ENCODE measurements at places on chromosomes 12 and 14. TPM values are rescaled to one million over a fixed set of nuclear protein-coding genes. Genes with fewer than 3 reads are reported as not detected.

DNA sequence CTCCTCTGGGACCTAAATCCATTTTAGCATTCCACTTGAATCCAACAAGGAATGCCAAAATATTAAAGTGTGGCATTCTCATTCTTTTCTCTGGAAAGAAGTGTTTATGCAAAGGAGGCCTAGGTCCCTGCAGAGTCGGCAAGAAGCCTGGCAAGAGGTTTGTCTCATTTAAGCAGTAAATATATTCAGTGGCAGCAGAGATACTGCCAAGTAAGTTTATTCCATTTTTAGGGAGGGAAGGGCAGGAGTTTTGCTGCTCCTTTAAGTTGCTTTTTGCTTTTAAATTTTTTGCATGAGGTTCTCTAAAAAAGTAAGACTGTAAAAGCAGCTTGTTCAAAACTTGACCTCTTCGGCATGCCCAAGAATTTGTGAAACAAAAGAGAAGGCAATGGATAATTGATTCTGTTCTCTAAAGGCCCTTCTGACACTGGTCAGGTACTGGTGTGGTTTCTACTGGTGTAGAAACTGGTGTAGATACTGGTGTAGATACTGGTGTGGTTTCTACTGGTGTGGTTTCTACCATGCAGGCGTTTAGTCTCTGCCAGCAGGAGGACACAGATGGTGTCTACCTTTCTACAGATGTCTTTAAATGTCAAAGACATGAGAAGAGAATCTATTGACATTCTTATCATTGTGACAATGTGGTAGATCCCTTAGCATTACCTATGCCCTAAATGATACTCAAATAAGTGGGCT is 107.3 kb downstream of the SAMD4A start:
- no peaks in the 10 kb centered on the region for H3K36me3 ChIP-seq
- no peak for DNase-seq
- H3K27ac ChIP-seq = no peak overlapping the region
- no peaks in the 10 kb centered on the region for H3K27me3 ChIP-seq
- peaks cover 34% of the 10 kb centered on the region for H3K4me1 ChIP-seq

GRCh38 chr12:122867691-122868461 is 28.0 kb downstream of the VPS37B start:
- H3K36me3 ChIP-seq = peaks cover 28% of the 10 kb centered on the region
- peaks cover 12% of the 10 kb centered on the region for H3K4me1 ChIP-seq
- H3K27me3 ChIP-seq = no peaks in the 10 kb centered on the region
- H3K27ac ChIP-seq = no peak overlapping the region
- DNase-seq = no peak

The OASL gene
- total RNA-seq = 1.2 TPM

GRCh38 chr14:85996551-85996950 is 466.6 kb downstream of the FLRT2 start:
- H3K27me3 ChIP-seq = no peaks in the 10 kb centered on the region
- no peaks in the 10 kb centered on the region for H3K36me3 ChIP-seq
- H3K4me1 ChIP-seq = no peaks in the 10 kb centered on the region
- H3K27ac ChIP-seq = no peak overlapping the region
- no peak overlapping the region for H3K4me3 ChIP-seq

DNA sequence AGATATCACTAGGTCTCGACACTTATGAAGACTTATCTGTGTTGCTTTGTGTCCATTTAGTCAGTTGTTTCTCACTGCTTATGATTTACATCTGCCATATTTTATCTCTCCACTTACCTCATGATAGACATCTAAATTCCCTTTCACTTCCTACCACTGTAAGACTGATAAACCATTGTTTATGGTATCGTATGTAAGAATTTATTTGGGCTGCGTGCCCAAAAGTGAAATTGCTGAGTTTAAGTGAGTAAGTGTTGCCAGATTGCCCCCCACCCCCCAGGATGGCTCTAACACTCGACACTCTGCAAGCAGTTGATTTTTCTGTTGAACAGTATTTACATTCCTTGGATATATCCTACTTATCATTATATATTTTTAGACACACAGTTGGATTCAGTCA is 69.9 kb upstream of the MON2 start:
- peaks cover 3% of the 10 kb centered on the region for H3K36me3 ChIP-seq
- no peak for DNase-seq
- no peak overlapping the region for H3K27ac ChIP-seq
- no peaks in the 10 kb centered on the region for H3K4me1 ChIP-seq
- no peak overlapping the region for H3K4me3 ChIP-seq

DNA sequence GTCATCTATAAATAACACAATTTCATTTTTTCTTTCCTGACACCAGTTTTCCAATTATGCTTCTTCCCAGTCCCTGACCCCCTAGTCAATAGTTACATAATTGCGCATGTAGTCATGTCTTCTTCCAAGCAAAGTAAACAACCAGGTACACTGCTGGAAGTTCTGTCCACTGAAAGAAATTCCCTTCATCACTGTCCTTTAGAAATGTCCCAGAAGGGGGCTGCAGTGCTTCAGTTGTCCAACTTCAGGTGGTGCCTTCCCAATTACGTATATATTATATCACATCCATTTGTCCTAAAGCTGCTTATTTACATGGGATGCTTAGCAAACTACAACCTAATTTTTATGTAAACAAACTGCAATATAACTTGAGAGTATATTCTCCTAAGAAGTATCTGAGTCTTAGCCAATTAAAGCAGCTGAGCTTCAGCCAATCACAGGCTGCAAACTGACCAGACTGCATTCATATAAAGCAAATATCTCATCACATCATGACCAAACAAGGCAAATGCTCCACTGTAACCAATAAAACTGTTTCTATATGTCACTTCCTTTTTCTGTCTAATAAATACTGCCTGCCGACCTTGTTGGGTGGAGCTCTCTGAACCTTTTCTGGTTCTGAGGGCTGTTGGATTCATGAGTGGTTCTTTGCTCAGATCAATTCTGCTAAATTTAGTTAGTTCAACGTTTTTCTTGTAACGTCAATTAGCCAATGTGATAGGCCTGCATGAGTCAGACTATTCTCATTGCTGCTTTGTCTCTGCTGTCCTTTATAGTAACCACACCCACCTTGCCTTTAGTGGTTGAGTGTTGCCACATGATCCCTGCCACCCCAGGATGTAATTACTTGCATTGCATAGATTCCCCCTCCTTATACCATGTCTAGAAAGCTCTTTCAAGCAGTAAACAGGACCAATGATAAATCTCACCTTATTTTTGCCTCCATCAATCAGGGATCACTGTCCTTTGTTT is 239.3 kb downstream of the ALG10B start:
- no peak overlapping the region for H3K27ac ChIP-seq
- H3K4me3 ChIP-seq = no peak overlapping the region
- H3K27me3 ChIP-seq = no peaks in the 10 kb centered on the region
- H3K36me3 ChIP-seq = no peaks in the 10 kb centered on the region
- no peak for DNase-seq
- H3K4me1 ChIP-seq = no peaks in the 10 kb centered on the region

DNA sequence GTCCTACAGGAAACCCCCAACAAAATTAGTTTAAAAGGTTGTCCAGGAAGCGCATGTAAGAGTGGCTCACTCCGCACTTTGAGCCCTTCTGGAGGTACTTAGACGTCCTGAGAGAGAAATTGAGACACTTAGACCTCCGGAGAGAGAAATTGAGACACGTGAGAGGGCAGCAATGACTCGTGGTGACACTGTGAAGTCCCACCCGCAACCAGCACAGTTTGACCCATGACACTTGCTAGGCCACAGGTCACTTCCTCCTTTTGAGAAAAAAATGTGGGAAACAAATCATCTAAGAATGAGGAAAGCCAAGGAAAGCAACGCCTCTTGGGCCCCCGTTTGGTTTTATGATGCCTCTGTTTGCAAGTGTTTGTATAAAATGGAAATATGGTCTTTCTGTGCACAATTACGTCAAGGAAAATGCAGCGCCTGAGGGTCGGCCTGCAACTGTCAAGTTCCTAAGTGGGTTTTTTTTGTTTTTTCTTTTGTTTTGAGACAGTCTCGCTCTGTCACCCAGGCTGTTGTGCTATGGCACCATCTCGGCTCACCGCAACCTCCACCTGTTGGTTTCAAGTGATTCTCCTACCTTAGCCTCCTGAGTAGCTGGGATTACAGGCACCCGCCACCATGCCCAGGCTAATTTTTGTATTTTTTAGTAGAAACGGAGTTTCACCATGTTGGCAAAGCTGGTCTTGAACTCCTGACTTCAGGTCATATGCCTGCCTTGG is 13.6 kb upstream of the CDCA4 start:
- H3K36me3 ChIP-seq = no peaks in the 10 kb centered on the region
- H3K27ac ChIP-seq = no peak overlapping the region
- H3K27me3 ChIP-seq = peaks cover 4% of the 10 kb centered on the region
- H3K4me1 ChIP-seq = no peaks in the 10 kb centered on the region

DNA sequence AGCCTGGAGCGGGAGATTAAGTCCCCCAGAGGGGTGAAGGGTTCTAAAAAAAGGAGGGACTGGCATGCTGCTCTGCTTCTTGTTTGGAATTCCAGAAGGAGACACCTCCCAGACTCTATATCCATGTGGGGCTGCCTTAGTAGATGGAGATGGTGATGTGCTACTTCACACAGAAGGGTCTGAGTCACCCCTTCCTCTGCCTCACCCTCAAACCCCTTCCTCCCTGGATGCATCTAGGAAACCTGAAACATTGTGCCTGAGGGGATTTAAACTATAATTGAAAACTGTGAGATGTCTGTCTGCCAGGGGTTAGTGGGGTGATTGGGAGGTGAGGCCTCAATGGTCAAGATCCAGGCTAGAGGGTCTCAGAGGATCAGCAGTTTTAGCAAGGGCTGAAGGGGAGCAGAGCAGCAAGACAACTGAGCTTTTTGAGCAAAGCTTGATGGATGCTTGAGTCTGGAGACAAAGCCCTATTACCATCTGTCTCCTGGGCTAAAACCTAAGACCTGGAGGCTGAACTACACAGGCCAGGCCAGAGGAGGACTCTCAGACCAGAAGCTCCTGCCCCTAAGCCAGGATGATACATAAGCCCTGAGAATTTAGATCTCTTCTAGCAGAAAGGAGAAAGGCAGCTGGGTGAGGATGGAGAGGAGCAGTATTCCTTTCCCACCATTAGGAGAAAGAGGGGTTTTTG is 314.7 kb upstream of the ATP2B1 start:
- H3K4me3 ChIP-seq = no peak overlapping the region
- H3K4me1 ChIP-seq = no peaks in the 10 kb centered on the region
- H3K27me3 ChIP-seq = no peaks in the 10 kb centered on the region
- H3K27ac ChIP-seq = no peak overlapping the region
- no peak for DNase-seq

GRCh38 chr12:52628111-52628507 is 9.8 kb upstream of the KRT73 start:
- no peak overlapping the region for H3K27ac ChIP-seq
- H3K4me1 ChIP-seq = no peaks in the 10 kb centered on the region
- H3K4me3 ChIP-seq = no peak overlapping the region
- DNase-seq = no peak

- no peaks in the 10 kb centered on the region for H3K4me1 ChIP-seq
- no peak overlapping the region for H3K4me3 ChIP-seq
- H3K27me3 ChIP-seq = no peaks in the 10 kb centered on the region
- no peak for DNase-seq
Observed at GRCh38 chr12:1807087-1807860, 13.1 kb upstream of the LRTM2 start.

DNA sequence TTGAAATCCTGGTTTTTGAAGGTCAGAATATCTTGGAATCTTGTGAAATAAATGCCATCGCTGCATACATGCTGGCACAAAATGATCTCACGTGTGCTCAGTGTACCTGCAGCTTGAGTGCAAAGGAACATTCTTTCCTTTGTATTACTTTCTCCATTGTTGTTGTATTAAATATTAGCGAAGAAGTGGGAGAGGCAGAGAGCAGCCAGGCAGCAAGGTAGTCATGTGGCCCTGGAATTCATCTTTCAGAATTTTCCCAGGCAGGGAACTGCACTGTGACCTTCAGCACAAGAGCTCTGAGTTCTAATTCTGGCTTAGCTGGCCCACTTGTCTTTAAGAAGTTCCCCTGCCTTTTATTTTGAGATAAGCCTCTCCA is 145.5 kb downstream of the PRKCH start:
- no peak for DNase-seq
- no peaks in the 10 kb centered on the region for H3K36me3 ChIP-seq
- no peaks in the 10 kb centered on the region for H3K27me3 ChIP-seq
- H3K4me1 ChIP-seq = peaks cover 29% of the 10 kb centered on the region
- no peak overlapping the region for H3K4me3 ChIP-seq

- no peak overlapping the region for H3K4me3 ChIP-seq
- no peak for DNase-seq
- H3K27ac ChIP-seq = no peak overlapping the region
- H3K27me3 ChIP-seq = peaks cover 72% of the 10 kb centered on the region
- no peaks in the 10 kb centered on the region for H3K36me3 ChIP-seq
- H3K4me1 ChIP-seq = peaks cover 2% of the 10 kb centered on the region
Observed at GRCh38 chr12:4268329-4269181, 5.0 kb upstream of the CCND2 start.

The NTS gene
- total RNA-seq = not detected

DNA sequence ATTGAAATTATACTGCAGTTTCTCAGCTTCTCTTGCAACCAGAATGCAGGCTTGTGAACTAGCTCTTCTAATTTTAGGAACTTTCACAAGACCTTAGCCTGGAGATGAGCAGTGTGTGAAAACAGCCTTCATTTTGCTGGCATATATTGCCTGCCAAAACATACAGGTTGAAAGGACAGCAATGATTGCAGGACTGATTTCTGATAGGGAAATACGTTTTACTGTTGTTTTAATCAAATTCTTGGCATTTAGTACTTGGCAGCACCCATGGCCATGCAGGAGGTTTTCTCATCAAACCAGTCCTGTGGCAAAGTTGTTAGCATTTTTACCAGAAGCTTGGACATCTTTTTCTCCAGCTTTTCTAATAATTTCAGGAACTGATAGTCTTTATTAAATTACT is 91.9 kb upstream of the MUCL1 start:
- H3K27ac ChIP-seq = no peak overlapping the region
- H3K27me3 ChIP-seq = no peaks in the 10 kb centered on the region
- no peak for DNase-seq
- H3K36me3 ChIP-seq = no peaks in the 10 kb centered on the region

- H3K4me1 ChIP-seq = peaks cover 5% of the 10 kb centered on the region
- H3K36me3 ChIP-seq = no peaks in the 10 kb centered on the region
- H3K4me3 ChIP-seq = no peak overlapping the region
- H3K27me3 ChIP-seq = no peaks in the 10 kb centered on the region
- no peak overlapping the region for H3K27ac ChIP-seq
Observed at GRCh38 chr12:95102916-95103671, 29.7 kb upstream of the NR2C1 start.

- DNase-seq = no peak
- H3K36me3 ChIP-seq = no peaks in the 10 kb centered on the region
- H3K4me3 ChIP-seq = no peak overlapping the region
- H3K27me3 ChIP-seq = no peaks in the 10 kb centered on the region
Observed at GRCh38 chr14:71803539-71804260, 128.5 kb upstream of the RGS6 start.

The REM2 gene
- total RNA-seq = 0.26 TPM

DNA sequence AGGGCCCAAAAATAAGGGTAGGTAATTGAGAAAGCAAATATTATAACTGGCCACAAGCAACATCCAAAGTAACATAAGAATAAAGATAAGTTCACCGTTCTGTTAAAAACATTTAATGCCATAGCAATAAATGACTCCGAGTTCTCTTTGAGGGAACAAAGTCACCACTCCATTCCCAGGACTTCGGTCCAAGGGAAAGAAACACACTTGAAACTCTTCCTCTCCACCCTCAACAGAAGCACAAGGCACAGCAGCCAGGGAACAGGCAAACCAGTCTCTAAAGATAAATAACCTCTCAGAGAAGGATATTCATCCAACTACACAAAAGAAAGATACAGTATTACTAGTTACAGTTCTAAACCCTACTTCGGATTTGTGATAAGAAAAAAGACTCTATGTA is 2.5 kb downstream of the SETD3 start:
- DNase-seq = no peak
- no peaks in the 10 kb centered on the region for H3K4me1 ChIP-seq
- no peak overlapping the region for H3K27ac ChIP-seq
- H3K36me3 ChIP-seq = no peaks in the 10 kb centered on the region
